ENCODE measurements at places on chromosomes 6 and 20.
A peak's percentile ranks its signal among the peaks of the same experiment; 100 is the strongest.

GRCh38 chr6:44463728-44464450 lies 76.4 kb downstream of the CDC5L start:
- DNase-seq = no peak

- DNase-seq = no peak
These were observed 116.3 kb downstream of the KHDC1L start for GRCh38 chr6:73108949-73109348.

- no peak for DNase-seq
These were observed 634.5 kb downstream of the QKI start for GRCh38 chr6:164048840-164049516.

DNA sequence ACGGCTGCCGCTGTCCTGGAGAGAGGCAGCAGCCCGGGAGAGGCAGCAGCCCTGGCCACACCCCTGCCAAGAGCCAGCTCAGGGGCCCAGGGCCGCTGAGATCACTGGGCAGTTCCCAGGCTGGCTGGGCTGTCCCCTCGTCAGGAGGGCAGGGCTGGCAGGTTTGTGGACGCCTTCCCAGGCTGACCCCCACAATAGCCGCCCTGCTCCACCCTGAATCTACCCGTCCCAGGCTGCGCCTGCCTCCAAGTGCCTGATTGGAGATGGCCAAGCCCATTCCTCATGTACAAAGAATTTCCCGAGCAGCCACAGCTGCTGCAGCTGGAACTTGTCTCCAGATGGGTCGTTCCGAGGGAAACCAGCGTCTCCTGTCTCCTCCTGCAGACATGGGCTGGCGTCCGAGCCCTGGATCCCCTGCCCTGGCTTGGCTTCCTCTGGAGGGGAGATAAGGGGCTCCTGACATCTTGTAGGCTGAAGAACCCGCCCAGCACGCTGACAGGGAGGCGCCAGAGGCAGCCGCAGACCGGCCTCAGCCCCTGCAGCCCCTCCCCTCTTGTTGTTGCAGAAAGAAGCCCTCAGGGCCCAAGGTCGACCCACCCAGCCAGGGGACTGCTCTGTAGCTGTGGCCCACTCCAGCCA lies 9.4 kb upstream of the GATA5 start:
- DNase-seq = peak; percentile 11

GRCh38 chr20:41426086-41426830 lies 59.6 kb upstream of the EMILIN3 start:
- DNase-seq = no peak

DNA sequence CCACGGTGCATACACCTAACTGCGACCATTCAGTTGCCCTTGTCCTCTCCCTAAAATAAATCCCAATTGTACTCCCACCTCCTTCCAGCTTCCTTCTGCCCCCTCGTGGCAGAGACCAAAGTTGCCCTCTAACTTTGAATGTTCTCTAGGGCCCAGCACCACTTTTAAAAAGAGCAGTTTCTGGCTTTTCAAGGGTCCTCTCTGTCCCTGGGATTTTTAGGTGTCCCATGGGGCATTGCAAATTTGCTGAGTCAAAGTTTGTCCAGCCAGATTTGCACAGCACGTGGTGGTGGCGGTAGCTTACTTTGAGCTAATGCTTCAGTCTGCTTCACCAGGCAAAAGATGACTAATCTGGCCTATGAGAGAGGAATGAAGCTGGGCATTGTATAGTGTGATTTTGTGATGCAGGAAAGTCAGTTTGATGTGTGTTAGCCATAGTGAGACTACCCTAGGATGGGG lies 100.2 kb downstream of the PERP start:
- DNase-seq = peak; percentile 17

DNA sequence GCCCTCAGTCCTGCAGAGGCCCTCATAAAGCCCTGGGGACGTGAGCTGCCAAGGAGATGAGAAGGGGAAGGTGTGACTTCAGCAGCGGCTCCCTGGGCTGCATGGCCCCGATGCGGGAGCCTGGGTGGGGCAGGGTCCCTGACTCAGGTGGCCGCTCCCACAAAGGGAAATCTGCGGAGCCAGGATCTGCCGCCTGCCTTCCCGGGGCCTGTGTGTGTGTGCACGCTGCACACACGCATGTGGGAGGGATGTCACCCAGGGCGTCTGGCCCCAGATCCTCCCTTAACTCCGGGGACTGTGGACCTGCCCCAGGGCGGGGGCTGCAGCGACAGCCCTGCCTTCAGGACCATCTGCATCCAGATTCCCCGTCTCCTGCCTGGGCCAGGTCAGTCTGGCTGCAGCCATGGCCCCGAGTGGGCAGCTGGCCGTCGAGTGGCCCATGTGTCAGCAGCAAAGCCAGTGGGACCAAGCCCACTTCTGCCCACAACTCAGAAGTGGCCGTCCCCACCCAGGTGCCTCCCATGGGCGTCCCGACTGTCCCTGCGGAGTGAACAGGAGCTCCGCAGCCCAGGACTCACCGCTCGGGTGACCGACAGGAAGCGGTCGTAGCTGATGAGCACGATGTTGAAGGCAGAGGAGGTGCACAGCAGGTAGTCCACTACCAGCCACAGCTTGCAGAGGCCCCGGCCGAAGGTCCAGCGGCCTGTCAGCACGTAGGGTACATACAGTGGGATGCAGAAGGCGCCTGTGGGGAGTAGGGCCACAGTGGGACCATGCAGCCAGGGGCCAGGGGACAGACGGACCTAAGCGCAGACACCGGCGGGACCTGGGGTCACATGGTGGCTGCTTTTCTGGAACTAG lies 1.9 kb downstream of the HRH3 start:
- no peak for DNase-seq

GRCh38 chr6:136655239-136656014 lies 105.2 kb upstream of the MAP7 start:
- DNase-seq = no peak

DNA sequence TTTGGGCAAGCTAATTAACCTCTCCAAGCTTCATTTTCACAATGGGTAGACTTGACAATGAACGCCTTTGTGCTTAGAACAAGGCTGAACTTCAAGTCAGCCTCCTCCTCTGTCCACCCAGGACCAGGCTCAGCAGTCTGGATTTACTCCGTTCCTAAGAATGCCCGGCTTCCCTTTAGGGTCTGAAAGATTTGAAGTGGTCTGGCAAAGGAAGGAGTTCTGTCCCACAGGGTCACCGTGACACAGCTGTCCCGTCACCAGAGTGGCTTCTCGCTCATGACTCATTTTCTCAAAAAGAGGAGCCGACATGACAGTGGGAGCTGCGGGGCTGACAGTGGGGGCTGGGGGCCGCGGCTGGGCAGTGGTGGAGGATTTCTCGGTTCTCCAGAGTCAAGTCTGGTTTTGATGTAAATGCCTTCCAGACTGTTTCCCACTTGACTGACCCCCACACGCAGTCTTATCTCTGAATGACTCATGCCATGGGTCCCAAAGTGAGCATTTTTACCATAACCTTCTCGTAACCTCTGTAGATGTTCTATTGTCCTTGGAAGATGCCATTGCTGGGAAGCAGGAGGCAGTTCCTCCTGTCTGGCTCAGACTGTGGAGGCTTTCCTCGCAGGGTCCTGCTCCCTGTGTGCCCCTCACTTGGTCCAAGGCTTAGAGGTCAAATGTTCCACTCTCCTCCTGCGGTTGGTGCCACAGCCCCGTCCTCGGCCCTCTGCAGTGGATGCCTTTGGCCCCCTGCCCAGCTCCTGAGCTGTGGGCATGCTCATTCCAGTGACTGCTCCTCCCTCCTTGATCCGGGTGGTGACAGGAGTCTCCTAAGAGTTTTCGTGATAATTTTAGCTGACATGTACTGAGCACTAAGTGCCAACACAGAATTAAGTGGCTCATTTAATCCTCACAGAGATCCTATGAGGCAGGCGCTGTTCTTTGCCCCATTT lies 253.1 kb downstream of the FNDC1 start:
- peak; percentile 59 for DNase-seq

GRCh38 chr6:125806813-125807212 lies 16.1 kb downstream of the NCOA7 start:
- no peak for DNase-seq

DNA sequence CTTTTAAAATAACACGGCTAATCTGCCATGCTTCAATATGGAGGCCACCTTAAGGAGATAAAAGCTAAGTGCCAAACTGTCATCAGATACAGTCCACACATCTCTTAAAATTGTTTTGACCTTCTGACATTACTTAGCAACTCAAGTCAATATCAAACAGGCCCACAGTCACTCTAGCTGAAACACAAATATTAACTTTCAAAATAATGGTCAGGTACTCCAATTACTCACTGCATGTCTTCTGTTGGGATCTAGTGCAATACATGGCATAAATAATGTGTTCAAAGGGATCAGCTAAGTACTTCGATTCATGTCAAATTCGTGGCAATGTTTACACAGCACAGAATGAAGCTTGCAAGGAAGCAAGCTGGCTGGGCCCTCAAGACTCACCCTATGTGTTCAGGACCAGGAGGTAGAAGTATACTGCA lies 133.9 kb upstream of the BEND6 start:
- DNase-seq = no peak

DNA sequence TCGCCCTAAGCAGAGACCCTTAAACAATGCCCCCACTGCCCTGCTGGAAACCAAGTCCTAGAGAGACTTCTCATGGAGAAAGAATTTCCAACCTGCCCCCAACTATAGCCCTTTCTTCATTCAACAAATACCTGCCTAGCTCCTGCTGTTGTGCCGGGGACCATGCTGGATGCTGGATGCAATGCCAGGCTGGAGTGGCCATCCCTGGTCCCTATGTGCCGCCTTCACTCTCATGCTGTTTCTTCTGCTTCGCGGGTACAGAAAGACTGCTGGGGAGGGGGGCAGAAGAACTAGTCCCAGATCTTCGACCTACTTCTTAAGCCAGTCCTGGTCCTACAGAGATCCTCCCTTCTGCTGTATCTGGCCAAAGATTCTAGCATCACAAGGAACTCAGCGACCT lies 3.4 kb downstream of the MDGA1 start:
- DNase-seq = no peak

DNA sequence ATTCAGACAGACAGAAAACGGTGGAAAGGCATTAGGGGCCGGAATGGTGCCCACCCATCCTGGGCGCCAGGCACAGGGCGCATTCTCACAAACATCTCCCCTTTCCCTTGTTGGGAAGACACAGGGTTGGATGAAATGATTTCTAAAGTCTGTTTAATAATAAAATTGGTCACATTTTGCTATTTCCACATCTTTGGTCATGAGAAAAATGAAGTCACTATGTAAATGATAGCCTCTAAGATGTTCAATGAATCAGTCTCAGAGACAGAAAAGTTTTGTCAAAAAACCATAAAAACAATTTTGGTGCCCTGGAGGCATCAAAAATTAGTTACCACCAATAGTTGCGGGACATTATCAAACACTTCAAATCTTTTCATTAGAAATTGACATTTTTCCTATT lies 40.7 kb downstream of the PRR18 start:
- DNase-seq = no peak
